ENCODE measurements at places on chromosomes 11 and 22. TPM values are rescaled to one million over a fixed set of nuclear protein-coding genes. Genes with fewer than 3 reads are reported as not detected.

Gene ARFIP2
- total RNA-seq = 40.2 TPM

Gene MRGPRF
- 0.56 TPM for total RNA-seq

Gene PATE4
- not detected for total RNA-seq

Gene PNPLA5
- 0.11 TPM for total RNA-seq

Gene GRK3
- total RNA-seq = 21.4 TPM

Gene BAIAP2L2
- total RNA-seq = 2.6 TPM

Gene OR8G1
- total RNA-seq = not detected

Gene NPAS4
- total RNA-seq = 0.65 TPM

Gene GAL
- total RNA-seq = 1.7 TPM

Gene TMEM86A
- 0.87 TPM for total RNA-seq

Gene MALAT1
- total RNA-seq = 9,030 TPM

Gene NCF4
- total RNA-seq = not detected

Gene NUMA1
- total RNA-seq = 130 TPM

Gene FSHB
- total RNA-seq = not detected

Gene SCN4B
- total RNA-seq = 7.1 TPM

Gene SLC22A12
- total RNA-seq = not detected

Gene CCDC116
- total RNA-seq = not detected

Gene TMPRSS6
- total RNA-seq = not detected

Gene SAAL1
- total RNA-seq = 73.4 TPM

Gene OR8I2
- not detected for total RNA-seq

Gene AP5B1
- 3.6 TPM for total RNA-seq

Gene VWCE
- 5.1 TPM for total RNA-seq

All from neural progenitor cell (in vitro differentiated cells).